ENCODE measurements at places on chromosomes 5 and 9.

DNA sequence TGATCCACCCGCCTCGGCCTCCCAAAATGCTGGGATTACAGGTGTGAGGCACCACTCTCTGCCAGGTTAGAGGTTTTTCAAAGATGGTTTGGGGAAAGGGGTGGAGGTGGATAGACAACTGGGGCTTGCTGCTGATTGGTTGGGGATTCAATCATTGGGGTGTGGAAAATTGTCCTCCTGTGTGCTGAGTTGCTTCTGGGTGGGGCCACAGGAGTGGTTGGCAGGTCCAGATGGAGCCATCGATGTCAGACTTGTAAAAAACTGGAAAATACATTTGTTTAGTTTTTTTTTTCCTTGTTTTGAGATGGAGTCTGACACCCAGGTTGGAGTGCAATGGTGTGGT lies 61.9 kb upstream of the CLINT1 start:
- DNase-seq, result no peak

DNA sequence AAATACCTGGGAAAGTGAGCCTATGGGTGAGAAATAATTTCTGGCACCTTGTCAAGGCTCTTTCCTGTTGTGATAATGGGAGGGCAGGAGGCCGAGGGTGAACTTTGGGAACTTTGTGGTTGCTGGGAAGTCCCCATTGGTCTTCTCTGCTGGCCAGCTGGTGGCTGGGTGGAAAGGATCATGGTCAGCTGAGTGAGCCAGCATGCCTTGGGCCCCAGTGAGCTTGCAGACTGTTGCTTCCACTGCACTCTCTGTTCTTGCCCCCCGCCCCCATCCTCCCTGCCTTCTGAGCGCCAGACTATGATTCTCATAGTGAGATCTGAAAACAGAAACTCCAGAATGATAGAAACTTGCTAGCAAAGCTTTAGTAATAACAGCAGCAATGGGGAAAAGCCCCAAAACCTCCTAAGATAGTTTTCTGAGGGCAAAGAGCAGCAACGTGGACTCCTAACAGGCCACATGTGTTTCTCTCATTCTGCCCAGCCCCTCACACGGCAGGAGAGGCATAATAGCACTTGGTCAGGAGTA lies 139.2 kb upstream of the SMARCA2 start:
- DNase-seq, result no peak

DNA sequence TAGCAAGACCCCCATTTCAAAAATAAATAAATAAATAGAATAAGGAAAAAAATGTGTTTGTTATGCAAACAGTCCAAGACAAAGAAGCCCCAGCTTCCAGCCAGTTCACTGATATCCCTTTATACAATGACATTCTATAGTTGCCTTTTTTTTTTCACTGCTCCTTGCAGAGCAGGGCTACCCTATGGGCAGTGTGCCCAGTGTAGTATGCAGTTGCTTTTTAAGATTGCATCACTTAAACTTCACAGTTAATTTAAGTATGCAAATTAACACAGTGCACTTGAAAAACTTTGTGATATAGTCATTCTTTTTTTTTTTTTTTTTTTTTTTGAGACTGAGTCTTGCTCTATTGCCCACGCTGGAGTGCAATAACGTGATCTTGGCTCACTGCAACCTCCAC lies 40.8 kb upstream of the ARRDC3 start:
- no peak for DNase-seq

DNA sequence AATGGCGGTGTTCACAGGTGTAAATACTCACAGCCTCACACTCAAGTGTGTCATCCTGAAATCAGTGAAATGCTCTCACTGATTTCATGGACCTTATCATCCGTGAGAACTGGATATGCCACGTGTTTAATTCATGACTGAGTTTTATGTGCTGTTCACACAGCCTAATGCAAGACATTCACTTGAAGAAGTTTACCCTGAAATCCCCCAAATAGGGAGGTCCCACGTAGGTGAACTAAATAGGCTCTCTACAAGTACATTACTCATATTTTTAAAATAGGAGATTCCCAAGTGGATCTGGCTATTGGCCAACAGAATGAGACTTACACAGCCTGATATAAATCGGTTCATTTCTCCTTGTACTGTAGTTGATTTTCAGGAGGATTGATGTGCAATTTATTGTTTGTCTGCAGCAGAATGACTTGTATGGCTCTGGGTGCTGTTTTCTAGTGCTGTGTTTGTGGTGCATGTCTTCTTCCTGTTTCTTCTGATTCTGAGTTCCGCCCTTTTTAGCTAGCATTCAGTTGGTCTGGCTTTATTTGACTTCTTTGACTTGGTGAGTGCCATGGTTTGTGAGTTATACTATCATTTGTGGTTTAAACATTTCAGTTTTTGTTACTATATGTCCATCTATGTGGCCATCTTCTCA lies 25.1 kb downstream of the TRIO start:
- DNase-seq, result peak; percentile 57

- DNase-seq, result no peak
Measured at GRCh38 chr5:51573835-51574234, 190.6 kb downstream of the ISL1 start.
